Non-pigmented ciliary epithelial cell (primary cell): ENCODE measurements at places on chromosomes 13 and 19.

DNA sequence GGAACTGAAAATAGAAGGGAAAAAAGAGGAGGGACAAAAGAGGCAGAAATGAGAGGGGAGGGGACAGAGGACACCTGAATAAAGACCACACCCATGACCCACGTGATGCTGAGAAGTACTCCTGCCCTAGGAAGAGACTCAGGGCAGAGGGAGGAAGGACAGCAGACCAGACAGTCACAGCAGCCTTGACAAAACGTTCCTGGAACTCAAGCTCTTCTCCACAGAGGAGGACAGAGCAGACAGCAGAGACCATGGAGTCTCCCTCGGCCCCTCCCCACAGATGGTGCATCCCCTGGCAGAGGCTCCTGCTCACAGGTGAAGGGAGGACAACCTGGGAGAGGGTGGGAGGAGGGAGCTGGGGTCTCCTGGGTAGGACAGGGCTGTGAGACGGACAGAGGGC is at the start of gene CEACAM5:
Gene CEACAM5 (plus strand): TSS at position 146 of the 400 bp plus-strand sequence. CDS start 106 bp downstream, at position 252.
- no peak for DNase-seq

GRCh38 chr19:33177417-33177979 is 16.6 kb upstream of the LRP3 start:
- no peak for DNase-seq

GRCh38 chr13:54574791-54575190 is 1546.2 kb downstream of the OLFM4 start:
- DNase-seq = no peak

DNA sequence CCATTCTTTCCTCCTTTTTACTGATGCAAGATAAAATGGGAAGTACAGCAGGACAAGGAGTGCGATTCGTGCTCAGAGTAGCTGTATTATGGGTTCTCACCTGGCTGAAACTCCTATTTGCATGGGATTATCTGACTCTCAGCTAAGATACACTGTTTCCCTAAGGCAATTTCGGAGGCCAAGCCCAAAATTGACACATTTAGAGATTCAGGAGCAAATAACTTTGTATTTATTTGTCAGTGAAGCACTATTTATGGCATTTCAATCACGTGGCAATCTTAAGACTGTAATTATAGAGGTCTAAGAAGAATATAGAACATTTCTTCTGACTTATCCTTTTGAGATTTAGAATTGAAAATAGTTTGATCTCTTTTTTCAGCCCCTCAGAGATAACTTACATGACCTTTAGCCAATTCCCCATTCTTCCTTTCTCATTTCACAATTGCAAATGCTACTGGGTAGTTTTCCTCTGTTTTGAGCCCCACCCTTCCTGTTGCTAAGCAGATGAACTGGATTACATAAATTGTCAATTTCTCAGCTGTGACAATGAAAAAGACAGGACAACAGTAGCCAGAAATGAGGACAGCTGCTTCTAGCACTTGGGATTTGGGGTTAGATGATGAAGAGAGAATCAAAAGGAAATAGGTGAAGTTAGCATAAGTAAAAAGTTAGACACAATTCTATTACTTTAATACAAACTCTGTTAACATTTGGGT is 122.7 kb upstream of the FRY start:
- DNase-seq = no peak

GRCh38 chr19:13861392-13861713 is 15.6 kb upstream of the NANOS3 start:
- no peak for DNase-seq

DNA sequence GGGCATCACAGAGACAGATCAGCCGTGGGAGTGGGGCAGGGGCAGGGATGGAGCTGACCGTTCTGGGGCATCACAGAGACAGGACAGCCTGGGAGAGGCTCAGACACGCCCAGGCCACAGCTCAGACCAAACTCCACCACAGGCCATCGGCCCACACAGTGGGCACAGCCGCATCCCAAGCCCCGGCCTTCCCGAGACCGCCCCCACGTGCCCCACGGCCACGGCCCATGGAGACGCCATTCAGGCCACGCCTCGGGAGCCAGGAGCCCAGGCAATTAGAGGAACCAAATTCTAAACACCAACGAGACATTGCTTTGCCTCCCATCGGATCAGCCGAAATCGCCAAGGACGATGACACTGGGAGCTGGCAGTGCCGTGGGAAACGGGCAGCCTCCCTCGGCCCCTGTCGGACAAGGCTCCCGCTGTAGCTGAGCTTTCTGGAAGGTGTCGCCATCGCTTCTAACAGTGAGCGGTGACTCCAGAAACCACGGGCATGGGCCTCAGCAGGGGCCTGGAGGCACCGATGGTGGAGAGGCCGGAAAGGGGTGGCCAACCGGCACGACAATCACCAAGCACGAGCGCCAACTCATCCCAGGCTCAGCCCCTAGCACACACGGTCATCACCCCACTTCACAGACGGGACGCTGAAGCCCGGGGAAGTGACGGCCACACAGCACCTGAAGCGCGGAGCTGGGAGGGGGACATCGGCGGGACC is 2.4 kb downstream of the PIP5K1C start:
- DNase-seq = no peak

GRCh38 chr13:78121459-78122348 is 203.1 kb upstream of the EDNRB start:
- DNase-seq = no peak

DNA sequence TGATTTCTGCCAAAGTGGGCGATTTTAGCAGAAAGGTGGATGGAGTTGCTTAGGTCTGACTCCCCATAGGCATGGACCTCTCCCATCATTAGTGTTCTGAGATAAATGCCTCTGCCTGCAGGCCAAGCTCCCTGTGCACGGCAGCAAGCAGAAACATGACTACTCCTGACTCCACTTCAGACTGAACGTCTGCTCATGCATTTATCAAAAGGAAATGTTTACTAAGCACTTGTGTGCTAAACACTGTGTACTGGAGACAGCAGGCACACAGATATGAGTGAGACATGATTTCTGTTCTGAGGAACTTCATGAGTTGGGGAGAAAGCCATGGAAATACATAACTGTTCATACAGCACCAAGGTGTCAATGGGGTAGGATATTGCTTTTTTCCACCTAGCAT is 149.6 kb downstream of the MIPEP start:
- DNase-seq = no peak

DNA sequence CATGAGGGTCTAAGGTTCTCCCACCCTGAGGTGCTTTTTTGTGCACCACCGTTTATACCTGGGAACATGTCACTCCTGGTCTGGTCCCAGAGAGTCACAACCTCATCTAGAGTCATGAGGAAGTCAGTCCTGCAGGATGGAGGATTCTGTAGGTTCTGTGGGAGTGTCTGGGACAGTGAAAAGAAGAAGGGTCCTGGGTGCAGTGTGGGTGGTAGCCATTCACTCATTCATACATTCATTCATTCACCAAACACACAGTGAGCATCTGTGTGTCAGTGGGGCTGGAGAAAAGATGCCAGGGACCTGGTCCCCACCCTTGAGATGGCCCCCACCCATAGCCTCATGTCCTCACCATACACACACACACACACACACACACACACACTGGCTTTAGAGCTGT is 8.7 kb upstream of the CEACAM18 start:
- DNase-seq = no peak
